ENCODE measurements at places on chromosomes 4 and X. TPM values are rescaled to one million over a fixed set of nuclear protein-coding genes. Genes with fewer than 3 reads are reported as not detected.

TCP11X2 gene
- not detected for polyA plus RNA-seq

MEPE gene
- polyA plus RNA-seq: not detected

SMIM10L2A gene
- polyA plus RNA-seq: 1.9 TPM

CT83 gene
- not detected for polyA plus RNA-seq

KCNIP4 gene
- polyA plus RNA-seq: not detected

TMEM165 gene
- polyA plus RNA-seq: 67.5 TPM

RAB39B gene
- 0.49 TPM for polyA plus RNA-seq

SMR3B gene
- not detected for polyA plus RNA-seq

RPS6KA6 gene
- not detected for polyA plus RNA-seq

GPR143 gene
- 1.1 TPM for polyA plus RNA-seq

CPE gene
- 71.5 TPM for polyA plus RNA-seq

GABRQ gene
- polyA plus RNA-seq: 1.2 TPM

IL21 gene
- polyA plus RNA-seq: not detected

OPHN1 gene
- polyA plus RNA-seq: 19.5 TPM

NKX6-1 gene
- polyA plus RNA-seq: not detected

CXXC4 gene
- 2.4 TPM for polyA plus RNA-seq

VSIG4 gene
- polyA plus RNA-seq: 9.8 TPM

SPATA18 gene
- polyA plus RNA-seq: not detected

PHOX2B gene
- polyA plus RNA-seq: not detected

TMPRSS11E gene
- polyA plus RNA-seq: not detected

Data from muscle of arm (tissue), 14 donors.